Germinal center (tissue), 1 donor: ENCODE measurements at places on chromosomes 3 and 15.

- no peak for DNase-seq
These were observed 20.5 kb downstream of the EXOSC7 start for GRCh38 chr3:44996556-44996969.

- DNase-seq: no peak
These were observed 391.3 kb upstream of the TPRG1 start for GRCh38 chr3:188780193-188781147.

DNA sequence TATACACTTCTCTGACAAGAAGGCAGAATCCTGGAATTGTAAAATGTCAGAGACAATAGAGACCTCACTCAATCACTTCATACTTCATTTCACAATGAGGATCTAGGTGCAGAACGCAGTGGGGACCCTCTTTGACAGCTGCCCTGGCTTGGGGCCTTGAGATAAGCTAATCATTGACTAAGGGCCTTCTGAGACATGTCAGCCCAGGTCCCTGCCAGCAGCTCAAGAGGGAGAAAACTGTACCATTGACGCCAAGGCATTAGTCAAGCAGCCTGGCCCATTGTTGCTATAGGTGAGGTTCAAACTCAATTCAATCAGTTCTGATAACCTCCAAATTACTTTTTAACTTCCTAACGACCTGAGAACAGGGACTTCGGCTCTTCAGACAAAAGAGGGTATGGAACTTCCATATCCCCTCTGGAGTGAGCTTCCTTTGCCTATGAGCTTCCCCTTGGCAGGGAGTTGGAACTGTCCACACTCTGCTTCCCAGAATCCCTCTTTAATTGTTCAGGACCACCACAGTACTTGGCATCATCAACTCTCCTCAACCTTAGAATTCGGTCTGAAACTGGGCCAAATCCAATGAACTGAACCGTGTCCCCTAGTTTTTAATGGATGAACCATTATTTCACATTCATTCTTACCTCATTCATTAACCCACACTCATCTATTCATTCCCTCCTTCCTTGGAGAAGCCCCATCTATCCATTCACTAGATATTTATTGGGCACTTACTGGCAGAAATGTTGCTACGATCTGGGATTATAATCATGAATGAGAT, 1.5 kb upstream of the CYP8B1 start:
- DNase-seq: no peak

DNA sequence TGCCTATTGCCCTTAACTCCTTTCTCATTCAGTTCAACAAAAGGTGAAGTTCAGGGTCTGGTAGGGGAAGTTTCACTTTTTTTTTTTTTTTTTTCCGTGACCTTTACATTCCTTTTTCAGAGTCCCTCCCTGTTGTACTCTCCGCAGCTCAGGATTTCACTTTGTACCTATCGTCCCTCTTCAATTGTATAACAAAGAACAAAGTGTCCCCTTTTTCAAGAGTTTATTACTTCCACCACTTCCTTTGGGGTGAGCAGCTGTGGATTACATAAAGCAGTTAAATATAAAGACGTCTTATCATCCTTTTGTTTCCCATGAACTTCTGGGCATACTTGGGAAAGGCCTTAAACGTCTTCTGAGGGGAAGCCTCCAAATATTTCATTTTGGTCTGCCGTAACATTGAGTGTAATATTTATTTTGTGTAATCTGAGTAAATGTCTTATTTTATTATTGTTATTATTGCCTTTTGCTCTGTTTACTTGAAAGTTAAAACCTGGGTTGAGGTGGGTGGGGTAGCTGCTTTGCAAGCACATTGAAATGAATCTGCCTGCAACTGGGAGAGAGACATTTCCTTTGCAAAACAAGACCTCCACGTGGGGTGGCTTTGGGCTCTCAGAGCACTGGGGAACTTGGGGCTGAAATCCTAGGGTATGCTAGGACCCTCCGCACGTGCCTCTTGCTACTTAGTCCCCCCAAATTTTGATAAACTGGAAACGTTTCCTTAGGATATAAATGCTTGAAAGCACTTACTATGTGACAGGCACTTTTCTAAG, 169.4 kb downstream of the MCTP2 start:
- DNase-seq: no peak

DNA sequence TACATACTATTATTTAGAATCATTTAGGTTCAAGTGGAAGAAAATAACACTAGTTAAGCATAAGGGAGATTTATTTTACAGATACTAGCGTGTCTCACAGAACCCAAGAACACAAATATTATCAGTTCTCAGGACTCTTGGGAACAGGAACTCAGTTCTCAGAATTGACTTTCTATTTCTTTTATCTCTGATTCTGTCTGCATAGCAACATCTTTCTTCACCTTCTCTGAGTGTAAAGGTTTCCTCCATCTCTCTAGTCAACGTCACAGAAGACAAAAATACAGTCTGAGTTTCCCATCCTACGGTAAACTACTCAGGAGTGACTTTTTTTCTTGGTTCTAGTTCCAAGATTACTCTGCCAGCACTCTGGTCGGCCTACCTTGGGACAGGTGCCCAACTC, 220.0 kb downstream of the SV2B start:
- DNase-seq: no peak

DNA sequence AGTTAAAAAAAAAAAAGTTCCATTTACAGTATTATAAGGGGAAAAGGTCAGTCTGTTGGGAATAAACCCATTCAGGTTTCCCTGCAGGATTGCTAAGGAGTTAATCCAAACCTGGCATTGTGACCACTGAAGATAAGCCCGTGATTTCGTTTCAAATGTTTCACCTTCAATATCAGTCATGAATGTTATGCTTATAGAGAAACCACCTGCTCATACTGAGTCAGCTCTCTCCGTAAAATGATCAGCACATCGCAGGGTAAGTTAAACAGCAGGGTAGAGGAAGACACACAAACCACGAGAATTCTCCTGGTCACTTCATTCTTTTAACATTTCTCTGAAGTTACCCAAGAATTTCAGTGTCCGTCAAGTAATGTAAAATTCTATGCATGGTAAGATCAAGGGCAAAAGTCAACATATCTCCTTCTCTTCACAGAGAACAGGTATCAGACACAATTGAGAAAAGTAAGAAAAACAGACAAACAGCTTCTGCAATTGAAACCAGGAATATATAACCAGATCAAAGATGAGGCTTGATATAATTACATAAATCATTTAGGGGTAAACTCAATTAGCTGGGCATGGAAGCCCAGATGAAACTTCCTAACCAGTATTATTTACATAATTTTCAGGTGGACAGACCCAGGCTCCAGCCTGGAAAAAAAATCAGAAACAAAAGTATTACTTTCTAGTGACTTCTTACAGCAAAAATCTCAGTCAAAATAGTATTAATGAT, 67.6 kb upstream of the ARHGEF3 start:
- DNase-seq: no peak

DNA sequence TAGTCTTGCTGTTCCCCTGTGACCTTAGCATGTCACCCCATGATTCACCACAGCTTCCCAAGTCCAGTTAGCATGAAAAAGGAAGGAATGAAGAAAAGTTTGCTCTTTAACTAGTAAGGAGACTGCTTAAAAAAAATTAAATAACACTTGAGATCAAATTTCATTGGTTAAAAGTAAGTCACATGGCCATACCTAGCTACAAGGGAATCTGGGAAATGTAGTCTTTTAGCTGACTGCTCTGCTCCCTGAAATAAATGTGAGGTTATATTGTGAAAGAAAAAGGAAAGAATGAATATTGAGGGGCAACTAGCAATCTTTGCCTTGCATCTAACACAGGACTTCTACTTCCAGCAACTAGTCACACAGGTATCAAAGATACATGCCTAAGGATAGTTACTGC, 84.7 kb upstream of the LRRN1 start:
- DNase-seq: no peak

- no peak for DNase-seq
These were observed 101.0 kb upstream of the NMNAT3 start for GRCh38 chr3:139778682-139779233.

GRCh38 chr3:188589071-188589470, 435.1 kb downstream of the LPP start:
- no peak for DNase-seq

- no peak for DNase-seq
These were observed 24.8 kb upstream of the RBMS3 start for GRCh38 chr3:29255854-29256696.

DNA sequence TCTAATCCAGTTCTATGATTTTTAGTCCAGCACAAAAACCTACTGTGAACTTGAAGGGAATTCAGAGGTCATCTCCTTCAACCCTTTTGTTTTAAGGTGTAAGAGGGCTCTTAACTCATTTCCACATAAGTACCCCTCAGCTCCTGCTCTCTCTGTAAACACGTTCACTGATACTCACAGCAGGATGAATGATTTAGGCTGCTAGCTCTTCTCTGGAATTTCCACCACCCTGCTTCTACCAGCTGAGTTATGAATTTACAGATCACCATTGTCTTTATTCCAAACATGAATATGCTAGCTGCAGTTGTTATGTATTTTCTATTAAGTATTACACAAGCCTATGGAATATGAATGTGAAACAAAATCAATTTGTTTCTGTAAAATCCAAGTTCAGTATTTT, 101.3 kb upstream of the NANOGP8 start:
- DNase-seq: no peak

- no peak for DNase-seq
These were observed 357.1 kb upstream of the PROK2 start for GRCh38 chr3:72142028-72142427.

GRCh38 chr3:50382722-50383121, 23.4 kb upstream of the TMEM115 start:
- no peak for DNase-seq

GRCh38 chr3:159032311-159032710, 230.5 kb downstream of the MFSD1 start:
- no peak for DNase-seq

DNA sequence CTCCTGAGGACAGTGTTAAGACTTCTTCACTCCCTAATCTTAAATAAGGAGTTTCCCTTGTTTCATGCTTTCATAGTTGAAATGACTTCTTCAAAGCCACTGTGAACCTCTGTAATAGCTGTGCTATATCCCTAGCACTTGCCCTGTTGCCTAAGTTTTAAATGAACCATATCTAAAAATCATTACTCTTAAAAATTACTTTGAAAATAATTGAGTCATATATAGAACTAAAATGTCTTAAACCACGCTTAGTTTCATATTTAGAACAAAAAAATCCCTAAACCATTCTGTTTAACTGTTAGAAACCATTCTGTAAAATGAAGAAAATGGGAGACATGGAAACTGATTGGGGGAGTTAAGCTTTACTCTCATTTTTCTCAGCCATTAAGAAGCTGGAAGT, 29.8 kb downstream of the DNAJC19 start:
- no peak for DNase-seq

GRCh38 chr3:108124337-108125152, 33.7 kb upstream of the CD47 start:
- peak; percentile 79 for DNase-seq

GRCh38 chr15:56174649-56175048, 69.0 kb downstream of the RFX7 start:
- DNase-seq: no peak

DNA sequence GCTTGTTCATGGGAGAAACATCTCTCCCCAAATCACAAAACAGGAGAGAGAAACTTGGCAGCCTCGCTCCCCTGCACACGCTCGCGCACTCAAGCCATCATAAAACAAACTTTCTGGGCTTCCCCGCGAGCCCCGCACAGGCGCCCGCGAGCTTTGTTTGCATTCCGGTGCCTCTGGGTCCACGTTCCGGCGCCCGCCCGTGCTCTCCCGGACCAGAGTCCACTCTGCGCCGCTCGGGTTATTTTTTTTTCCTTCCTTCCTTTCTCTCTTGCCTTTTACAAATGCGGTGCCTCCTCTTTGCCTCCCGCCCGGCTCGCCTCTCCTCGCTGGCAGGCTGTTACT, 363 bp downstream of the MAGI1 start:
- peak; percentile 11 for DNase-seq

DNA sequence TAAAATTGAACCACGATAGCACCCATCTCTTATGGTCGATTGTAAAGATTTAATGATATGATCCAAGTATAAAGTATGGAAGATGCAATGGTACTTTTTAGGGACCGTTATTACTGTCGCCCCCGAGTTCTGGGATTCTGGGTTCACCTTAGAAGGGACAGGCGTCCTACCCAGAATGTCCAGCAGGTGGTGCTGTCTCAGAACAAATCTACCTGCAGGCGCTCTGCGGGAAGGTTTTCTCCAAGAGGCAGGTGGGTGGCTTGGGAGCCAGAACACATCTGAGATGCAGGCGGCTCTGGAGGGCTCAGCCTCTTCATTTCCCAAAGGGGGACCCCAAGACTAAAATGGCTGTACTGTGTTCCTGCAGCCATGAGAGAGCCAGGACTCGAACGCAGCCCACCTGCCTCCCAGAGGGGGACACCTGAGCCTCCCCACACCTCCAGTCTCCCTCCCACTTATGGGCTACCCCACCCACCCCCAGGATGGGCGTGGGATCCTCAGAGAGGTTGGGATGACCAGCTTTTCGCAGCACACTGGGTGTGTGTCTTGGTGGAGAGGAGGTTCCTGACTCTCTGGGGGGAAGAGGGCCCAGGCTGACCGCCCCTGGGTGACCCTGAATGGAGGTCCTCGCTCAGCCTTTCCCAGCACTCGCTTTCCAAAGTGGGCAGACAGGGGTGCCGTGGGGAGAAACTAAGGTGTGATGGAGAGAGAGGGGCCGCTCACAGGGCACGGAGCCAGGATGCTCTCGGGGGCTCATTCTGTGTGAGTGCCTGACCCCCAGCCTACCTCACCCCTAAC, 28.1 kb upstream of the CORO2B start:
- DNase-seq: peak; percentile 72

- no peak for DNase-seq
These were observed 301.8 kb downstream of the LRTM1 start for GRCh38 chr3:54625805-54626787.

DNA sequence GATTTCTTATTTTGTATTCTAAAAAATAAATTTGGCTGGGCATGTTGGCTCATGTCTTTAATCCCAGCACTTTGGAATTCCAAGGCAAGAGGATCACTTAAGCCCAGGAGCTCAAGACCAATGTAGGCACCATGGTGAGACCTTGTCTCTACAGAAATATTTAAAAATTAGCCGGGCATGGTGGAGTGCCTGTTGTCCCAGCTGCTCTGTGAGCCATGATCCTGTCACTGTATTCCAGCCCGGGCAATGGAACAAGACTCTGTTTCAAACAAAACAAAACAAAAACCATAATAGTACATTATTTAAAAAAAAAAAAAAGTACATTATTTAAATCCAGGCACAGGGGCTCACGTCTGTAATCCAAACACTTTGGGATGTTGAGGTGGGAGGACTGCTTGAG, 5.5 kb upstream of the RTF1 start:
- no peak for DNase-seq

- no peak for DNase-seq
These were observed 47.8 kb downstream of the DHX30 start for GRCh38 chr3:47850564-47851410.

- no peak for DNase-seq
These were observed 18.0 kb upstream of the DUT start for GRCh38 chr15:48313216-48313615.

- DNase-seq: no peak
These were observed 316.8 kb downstream of the CHST2 start for GRCh38 chr3:143436231-143436930.

GRCh38 chr3:66107855-66108254, 69.1 kb upstream of the MAGI1 start:
- DNase-seq: no peak

- no peak for DNase-seq
These were observed 552.5 kb upstream of the NECTIN3 start for GRCh38 chr3:110519071-110519470.
